ENCODE measurements at places on chromosomes 7 and 10. TPM values are rescaled to one million over a fixed set of nuclear protein-coding genes. Genes with fewer than 3 reads are reported as not detected.

DNA sequence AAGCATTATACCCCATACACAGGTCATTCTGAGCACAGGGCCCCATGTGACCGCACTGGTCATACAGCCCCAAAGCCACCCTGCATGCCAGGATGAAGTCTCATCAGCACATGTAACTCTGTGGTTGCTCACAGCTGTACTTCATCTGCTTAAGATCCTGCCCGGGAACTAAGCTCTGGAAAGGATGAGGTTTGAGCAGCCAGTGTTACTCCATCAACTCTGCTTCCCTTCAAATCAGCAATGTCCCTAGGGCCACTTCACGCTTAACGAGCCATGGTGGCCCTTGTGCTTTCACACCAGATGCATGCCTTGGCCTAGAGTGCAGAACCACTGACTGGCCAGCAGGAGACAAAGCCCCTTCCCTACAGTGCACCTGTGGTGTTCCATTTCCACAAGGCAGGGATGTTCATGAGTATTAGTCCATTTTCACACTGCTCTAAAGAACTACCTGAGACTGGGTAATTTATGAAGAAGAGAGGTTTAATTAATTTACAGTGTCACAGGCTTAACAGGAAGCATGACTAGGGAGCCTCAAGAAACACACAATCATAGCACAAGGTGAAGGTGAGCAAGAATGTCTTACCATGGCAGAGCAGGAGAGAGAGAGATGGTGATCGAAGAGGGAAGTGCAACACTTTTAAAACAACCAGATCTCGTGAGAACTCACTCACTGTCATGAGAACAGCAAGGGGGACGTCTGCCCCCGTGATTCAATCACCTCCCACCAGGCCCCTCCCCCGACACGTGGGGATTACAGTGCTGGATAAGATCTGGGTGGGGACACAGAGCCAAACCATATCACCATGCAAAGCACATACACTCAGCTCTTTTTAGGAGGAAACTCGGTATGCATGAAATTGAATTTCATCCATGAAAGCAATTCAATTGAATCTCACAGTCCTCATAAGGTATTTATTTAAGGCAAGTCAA is 149.0 kb upstream of the CDCA7L start:
- H3K4me1 ChIP-seq: no peaks in the 10 kb centered on the region
- H3K4me3 ChIP-seq: no peak overlapping the region
- DNase-seq: no peak
- no peaks in the 10 kb centered on the region for H3K27me3 ChIP-seq

- H3K27me3 ChIP-seq: no peaks in the 10 kb centered on the region
- no peak overlapping the region for H3K27ac ChIP-seq
- H3K4me3 ChIP-seq: no peak overlapping the region
- H3K4me1 ChIP-seq: no peaks in the 10 kb centered on the region
- DNase-seq: no peak
These were observed 23.6 kb downstream of the CTAGE6 start for GRCh38 chr7:143733876-143734275.

GRCh38 chr7:20861468-20861867 is 74.8 kb upstream of the SP8 start:
- no peaks in the 10 kb centered on the region for H3K36me3 ChIP-seq
- H3K27ac ChIP-seq: no peak overlapping the region
- no peaks in the 10 kb centered on the region for H3K27me3 ChIP-seq
- no peaks in the 10 kb centered on the region for H3K4me1 ChIP-seq
- H3K4me3 ChIP-seq: no peak overlapping the region
- no peak for DNase-seq

- no peaks in the 10 kb centered on the region for H3K36me3 ChIP-seq
- no peaks in the 10 kb centered on the region for H3K27me3 ChIP-seq
- H3K4me1 ChIP-seq: no peaks in the 10 kb centered on the region
- no peak overlapping the region for H3K4me3 ChIP-seq
- DNase-seq: no peak
- no peak overlapping the region for H3K27ac ChIP-seq
These were observed 274.0 kb downstream of the FRMD4A start for GRCh38 chr10:14056610-14057332.

PAPOLB gene
- under 0.01 TPM for total RNA-seq

DNA sequence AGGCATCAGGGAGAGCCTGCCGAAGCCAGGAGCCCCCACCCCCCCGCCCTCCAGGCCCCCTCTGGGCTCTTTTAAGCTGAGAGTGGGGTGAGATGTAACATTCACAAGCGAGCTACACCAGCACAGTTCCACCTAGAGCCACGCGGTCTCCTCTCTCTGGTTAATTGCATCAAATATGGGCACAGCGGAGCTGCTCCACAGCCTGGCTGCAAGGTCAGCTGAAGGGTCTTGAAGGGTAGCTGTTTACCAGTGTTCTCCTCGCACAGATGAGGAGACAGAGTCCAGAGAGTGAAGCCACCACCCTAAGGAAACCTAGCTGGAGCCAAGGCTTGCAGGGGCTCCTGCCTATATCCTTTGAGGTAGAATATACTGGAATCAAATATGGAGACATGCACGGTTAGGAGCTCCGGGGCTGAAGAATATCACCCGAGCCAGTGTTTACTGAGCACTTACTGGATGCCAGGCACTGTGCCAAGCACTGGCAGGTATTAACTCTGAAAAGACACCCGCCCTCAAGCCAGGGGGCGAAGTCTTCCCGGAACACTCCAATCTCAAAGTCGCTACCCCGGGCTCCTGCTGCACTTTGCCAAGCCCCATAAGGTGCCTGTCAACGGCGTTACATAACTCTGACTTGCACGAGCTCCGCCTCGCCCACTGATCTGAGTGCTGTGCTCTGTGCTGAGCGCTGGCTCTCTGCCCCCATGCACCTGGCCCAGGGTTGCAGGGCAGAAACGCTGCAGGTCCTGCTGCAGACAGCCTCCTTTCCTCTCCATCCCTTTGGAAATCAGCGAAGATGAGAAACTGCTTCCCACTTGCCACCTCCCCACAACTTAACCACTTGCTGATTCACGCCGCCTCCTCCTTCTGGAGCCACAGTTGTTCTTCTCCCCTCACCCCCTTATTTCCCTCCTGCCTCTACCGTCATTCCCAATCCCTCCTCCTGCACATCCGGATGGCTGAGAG is 5.4 kb downstream of the CHST15 start:
- H3K4me3 ChIP-seq: no peak overlapping the region
- H3K4me1 ChIP-seq: peaks cover 5% of the 10 kb centered on the region
- no peak overlapping the region for H3K27ac ChIP-seq
- no peak for DNase-seq
- peaks cover 36% of the 10 kb centered on the region for H3K27me3 ChIP-seq
- no peaks in the 10 kb centered on the region for H3K36me3 ChIP-seq
